Stimulated activated CD8-positive, alpha-beta memory T cell treated with anti-CD3 and anti-CD28 coated beads, Interleukin-15, amount 100 ng/mL, for 24 hours (primary cell): ENCODE measurements at places on chromosomes 2 and 18.

DNA sequence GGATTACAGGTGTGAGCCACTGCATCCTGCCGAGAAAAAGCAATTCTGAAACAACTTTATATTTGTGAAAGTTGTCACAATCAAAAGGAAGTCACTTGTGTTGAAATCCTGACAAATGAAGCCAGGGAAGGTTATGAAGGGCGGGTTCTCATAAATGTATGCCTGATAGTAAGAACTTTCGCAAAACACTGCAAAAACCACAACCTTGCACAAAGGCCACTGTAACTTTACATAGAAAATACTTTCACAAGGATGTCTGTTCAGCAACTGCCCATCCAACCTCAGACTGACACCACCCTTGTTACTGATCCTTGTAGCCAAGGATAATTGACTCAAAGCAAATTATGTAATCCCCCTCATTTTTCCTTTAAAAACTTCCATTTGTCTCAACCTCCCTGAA is 90.6 kb downstream of the SLC4A3 start:
- DNase-seq = no peak

DNA sequence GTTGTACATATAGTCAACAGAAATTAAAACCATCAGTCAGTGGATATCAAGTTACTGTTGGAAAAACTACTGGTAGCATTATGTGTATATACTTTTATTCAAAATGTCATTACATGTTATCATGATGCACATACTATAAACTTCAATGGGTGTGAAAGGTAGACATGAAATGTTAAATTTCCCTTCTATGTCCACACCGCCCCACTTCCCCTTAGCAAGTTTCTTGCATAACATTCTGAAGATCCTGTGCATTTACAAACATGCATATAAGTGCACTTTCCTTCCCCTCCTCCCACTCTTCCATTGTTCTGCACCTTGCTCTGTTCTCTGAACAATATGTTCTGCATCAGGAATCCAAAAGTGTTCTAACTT is 16.6 kb upstream of the HK2 start:
- DNase-seq = no peak

DNA sequence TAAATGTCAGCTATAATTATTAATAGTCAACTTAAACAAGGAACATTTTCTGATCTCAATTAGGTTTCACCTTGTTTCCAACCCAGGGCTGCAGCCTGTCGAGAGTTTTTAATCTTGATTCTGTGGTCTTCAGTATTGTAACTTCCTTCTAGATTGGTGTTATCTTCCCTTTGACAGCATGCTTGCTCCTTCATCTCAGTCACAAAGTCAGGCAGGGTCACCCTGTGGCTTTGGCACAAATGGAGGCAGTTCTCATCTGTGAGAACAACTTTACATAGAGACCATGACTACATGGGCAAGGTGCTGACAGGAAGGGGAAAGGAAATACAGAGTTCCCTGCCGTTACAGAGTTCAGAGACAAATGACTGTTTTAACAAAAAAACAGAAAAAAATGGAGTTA is 50.5 kb downstream of the HNRNPLL start:
- no peak for DNase-seq

DNA sequence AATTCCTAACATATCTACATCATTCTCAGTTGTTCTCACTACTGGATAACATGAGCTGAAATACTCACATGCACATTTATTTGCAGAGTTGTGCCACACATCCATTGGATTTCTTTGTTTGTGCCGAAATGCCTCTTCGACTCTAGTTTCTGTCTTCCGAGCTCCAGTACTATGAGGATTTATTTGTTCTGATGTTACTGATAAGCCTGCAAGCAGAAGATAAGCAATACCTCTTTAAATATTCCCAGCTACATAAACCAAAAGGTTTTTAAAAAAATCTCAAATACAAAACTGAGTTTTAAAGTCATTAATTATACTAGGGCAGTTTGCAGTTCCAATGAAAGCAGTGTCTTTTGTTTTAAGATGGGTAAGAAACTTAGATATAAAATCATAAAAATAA is 164.8 kb downstream of the ATAD2B start:
- no peak for DNase-seq

- DNase-seq = no peak
Measured at GRCh38 chr2:46299365-46300263, 2.4 kb downstream of the EPAS1 start.

- no peak for DNase-seq
Measured at GRCh38 chr2:72027426-72028161, 120.1 kb downstream of the CYP26B1 start.

GRCh38 chr2:209380293-209380692 is 43.6 kb upstream of the MAP2 start:
- no peak for DNase-seq

DNA sequence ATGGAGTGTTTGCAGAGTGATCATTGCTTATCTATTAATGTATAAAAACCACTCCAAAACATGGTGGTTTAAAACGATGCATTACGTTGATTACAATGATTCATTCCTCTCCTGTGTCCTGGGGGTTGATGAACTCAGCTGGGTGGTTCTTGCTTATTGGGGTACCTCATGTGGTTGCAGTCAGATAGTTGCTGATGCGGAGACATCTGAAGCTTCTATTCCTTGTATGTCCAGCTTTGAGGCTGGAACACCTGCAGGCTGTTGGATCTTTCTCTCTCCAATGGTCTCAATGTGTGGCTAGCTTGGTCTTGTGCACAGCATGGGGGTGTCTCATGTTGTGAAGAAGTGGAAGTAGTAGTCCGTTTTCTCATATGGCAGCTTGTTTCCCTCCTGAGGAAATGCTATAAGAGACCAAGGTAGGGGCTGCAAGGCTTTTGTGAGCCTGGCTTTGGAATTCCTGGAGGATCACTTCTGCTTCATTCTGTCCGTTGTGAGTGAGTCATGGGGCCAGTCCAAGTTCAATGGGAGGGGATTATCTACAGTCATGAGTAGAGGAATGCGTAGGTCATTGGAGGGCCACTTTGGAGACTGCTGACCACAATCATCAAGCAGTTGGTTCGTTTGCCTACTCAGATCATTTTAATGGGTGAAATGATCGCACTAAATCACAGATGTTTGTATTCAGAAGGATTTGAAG is 601.0 kb downstream of the SLC4A3 start:
- DNase-seq = no peak

DNA sequence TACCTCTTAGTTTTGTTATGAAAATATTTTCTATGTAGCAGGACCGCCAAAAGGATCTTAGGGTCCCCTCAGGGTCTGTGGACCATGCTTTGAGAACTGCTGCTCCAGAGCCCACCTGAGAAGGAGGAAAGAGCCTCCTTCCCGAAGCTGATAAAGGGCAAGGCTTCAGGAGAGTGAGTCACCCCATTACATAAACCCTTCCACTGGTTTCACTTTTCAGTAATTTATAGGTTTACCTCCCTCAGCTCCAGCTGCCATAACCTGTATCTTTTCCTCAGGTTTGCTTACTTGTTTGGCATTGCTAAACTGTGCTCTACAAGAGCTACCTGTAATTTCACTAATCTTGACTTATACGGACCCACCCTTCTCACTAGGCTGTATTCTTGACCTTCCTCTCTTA is 6.6 kb downstream of the TTLL4 start:
- no peak for DNase-seq

DNA sequence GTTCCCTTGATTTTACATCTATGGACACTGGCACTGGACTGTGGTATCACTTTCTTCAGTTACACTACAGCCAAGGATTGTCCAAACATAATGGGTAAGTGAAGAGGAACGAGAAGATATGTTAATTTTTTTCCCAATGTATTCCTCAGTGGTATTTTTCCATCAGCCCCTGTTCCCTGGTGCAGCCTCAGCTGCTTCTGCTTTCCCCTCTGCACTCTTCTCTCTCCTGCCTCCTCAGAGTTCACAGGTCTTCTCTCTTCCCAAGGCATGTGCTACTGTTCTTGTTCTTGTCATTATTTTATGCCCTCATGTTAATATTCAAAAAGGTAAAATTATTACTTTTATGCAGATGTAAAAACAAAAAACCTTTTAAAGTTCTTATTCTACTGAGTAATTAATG is 378.0 kb upstream of the NRXN1 start:
- no peak for DNase-seq

DNA sequence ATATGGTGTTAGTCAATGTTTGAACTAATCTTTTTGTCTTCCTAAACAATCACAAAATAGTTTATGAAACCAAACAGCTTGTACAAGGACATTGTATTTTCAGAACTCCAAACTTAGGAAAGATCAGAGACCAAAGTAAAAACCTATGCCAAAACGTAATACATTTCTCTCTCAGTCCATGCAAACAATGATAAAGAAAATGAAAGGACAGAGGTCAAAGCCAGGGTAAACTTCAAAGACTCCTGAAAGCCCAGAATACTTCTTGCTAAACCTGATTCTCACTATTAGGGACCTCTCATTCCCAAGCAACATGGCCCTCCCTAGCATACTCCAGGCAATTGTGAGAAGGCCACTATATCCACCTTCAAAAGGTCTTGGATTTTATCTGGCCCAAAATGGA is 105.1 kb upstream of the GALNT5 start:
- DNase-seq = no peak

- DNase-seq = no peak
Measured at GRCh38 chr2:99905636-99906035, 236.8 kb downstream of the AFF3 start.

- DNase-seq = no peak
Measured at GRCh38 chr2:45843136-45843535, 191.7 kb downstream of the PRKCE start.

GRCh38 chr2:205692104-205692503 is 9.8 kb downstream of the NRP2 start:
- no peak for DNase-seq

DNA sequence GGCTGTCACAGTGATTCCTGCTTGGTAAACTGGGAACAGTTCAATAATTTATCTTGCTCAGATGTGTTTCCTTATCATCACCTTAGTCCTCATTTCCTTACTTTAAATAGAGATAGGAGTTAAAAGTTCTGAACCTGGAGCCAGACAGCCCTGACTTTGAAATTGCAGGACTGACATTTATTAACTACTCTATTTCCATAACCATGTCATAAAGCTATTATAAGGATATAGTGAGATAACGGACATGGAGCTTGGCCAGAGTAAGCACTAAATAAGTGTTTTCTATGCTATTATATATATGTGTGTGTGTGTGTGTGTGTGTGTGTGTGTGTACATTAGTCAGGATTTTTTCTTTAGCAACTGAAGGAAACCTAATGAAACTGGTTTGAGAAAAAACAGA is 13.1 kb downstream of the NT5DC4 start:
- no peak for DNase-seq

DNA sequence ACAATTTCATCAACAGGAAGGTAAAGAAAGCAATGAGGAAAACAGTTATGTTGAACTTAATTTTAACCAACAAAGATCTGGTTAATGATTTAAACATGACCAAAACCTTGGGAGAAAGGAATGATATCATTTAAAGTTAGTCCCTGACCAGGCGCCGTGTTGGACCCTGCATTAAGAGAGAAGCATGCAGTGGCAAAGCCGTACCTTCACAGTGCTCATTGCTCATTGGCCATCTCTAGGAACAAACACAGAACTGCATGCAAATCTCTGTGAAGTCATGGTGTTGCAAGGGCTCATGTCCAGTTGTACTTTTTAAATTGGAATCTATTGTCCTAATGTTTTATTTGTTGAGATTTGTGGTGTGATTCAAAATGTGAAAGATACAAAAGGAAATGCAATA is 12.0 kb upstream of the SRBD1 start:
- no peak for DNase-seq

DNA sequence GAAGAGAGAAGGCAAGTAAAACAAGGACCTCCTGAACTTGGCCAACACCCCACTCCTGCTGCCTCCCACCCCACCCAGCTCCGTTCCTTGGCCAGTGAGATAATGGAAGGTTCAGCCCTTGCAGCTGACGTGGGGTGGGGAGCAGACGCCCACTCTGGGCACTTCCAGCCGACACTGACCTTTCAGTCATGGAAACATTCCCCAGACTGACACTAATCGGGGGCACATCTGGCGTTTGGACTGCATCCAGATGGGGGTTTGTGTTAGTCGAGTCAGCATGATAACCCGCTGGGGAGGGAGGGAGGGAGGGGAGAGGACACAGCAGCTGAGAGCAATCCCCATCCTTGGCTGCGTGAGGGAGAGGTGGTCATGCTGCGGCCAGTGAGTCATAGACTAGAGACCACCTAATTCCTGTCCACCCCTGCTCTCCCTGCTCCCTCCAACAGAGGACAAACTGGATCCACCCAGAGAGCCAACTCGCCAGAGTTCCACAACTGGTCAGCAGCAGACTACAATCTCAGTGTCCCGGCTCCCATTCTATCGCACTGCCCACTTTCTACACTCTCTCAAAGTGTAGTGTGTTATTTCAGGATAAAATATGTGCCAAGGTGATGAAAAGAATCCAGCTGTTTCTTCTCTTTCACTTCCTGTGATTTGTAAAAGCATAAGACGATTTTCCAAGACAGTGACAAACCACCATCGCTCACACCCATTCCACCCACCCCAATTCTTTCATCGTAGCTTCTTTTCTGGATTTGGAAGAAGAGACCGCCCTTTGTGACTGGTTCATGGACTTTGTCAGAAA is 115.4 kb upstream of the PKDCC start:
- DNase-seq = no peak

DNA sequence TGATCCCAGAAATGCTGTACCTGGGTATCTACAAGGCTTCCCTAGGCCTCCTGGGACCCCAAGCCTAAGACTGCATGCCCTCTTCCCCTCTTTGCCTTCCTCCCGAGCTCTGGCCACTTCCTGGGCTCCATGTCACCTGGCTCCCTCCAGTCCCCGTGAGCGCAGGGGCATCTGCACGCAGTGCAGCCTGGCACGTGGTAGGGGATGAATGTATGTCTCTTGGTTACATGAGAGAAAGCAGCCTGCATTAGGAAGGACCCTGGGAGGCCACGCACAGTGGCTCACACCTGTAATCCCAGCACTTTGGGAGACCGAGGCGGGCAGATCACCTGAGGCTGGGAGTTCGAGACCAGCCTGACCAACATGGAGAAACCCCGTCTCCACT is 15.8 kb downstream of the PASK start:
- DNase-seq = no peak

DNA sequence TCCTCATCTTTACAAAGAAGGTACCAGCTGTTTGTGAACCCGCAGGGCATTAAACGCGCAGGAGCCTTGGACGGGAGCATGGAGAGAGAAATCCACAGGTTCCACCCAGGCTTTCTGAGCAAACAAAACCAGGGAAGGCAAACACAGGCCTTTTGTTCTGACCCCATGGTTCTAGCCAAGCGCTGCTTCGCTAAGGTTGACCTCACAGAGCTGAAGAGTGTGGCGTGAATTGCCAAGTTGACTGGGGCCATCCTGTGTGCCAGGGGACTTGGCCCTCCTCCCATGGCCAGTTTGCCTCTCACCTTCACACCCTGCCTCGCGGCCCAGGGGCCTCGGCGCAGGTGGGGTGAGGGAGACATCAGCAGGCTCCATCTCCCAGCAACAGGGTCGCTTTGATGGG is 74.1 kb downstream of the VAPA start:
- DNase-seq = no peak

DNA sequence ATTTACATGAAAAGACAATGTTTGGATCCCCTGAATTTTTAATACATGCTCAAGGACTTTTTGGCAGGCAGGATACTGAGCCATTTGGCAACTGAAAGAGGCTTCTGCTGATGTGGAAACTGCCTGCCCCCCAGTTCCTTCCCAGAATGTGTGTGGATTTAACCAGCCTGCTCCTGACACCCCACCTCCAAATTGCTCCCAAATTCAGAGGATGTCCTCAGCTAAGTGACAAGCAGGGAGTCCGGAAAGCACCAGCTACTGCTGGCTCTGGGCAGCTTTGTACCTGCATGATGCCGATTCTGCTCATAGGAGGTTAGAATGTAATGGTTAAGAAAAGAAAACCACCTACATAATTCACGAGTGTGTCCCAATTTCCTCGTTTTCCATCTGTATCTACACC is 197.5 kb downstream of the CDH20 start:
- no peak for DNase-seq

GRCh38 chr18:58064406-58064998 is 20.5 kb downstream of the NEDD4L start:
- DNase-seq = no peak
